HL-60 (cell line): ENCODE measurements at places on chromosomes 12 and 14.

DNA sequence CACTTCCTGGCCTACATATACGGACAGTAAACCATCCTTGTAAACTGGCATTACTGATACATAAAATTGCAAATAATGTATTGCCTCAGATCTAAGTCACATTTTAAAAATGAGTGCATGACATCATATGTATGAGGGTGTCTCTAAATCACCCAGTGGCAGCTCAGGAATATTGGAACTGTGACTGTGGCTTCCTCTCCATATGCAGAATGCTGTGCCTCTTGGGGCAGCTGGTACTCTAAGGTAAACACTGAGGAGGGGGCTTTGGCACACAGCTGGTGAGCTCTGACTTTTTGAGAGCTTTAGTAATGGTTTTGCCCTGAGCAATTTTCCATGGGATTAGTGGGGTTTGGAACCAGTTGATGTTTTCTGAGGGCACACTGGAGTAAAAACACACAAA is 263.7 kb downstream of the BMP4 start:
- DNase-seq: no peak

GRCh38 chr12:82740129-82741000 is 53.7 kb downstream of the TMTC2 start:
- DNase-seq: no peak

- no peak for DNase-seq
Observed at GRCh38 chr12:41225179-41225578, 37.1 kb downstream of the PDZRN4 start.

- DNase-seq: no peak
Observed at GRCh38 chr12:84412226-84412625, 500.4 kb downstream of the SLC6A15 start.

GRCh38 chr12:115337693-115338543 is 653.9 kb upstream of the TBX3 start:
- DNase-seq: no peak

DNA sequence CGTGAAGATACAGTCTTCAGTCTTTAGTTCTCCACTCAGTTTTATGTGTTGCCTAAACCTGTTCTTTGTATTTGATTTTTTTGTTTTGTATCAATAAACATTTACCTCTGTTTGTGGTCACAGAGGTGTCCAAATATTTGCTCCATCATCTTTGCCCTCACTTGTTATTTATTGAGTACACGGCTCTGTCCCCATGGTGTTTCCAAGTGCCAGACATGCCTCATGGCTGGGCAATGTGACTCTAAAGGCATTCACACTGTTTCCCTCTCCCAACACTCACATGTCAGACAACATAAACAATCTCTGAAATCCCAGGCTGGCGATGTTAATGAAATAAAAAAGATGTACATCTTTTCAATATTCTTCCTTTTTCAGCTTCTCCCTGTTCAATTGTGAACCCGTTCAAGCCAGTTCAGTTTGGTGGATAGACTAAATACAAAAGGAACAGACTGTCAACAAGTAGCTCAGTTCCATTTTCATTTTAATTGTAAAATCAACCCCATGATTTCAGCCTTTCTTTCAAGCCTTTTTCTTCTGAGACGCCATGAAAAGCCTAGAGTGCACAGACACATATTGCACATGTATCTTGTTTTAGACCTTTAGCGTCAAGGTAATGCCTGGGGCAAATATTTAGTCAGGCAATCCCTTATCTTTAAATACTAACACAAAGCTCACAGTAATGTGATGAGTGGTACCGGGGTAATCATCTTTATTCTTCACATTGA is 680.7 kb downstream of the GALC start:
- DNase-seq: no peak

- DNase-seq: no peak
Observed at GRCh38 chr14:100056431-100056830, 8.8 kb upstream of the EVL start.

GRCh38 chr12:59620326-59620725 is 24.5 kb downstream of the SLC16A7 start:
- no peak for DNase-seq

- peak; percentile 86 for DNase-seq
Observed at GRCh38 chr12:121968876-121969275, 50.5 kb downstream of the CFAP251 start.
